ENCODE measurements at places on chromosomes 6 and 20. TPM values are rescaled to one million over a fixed set of nuclear protein-coding genes. Genes with fewer than 3 reads are reported as not detected.
A peak's percentile ranks its signal among the peaks of the same experiment; 100 is the strongest.

Gene TTK
- 3.3 TPM for total RNA-seq

Gene SEMG1
- total RNA-seq = not detected

Gene KIAA1755
- 1.1 TPM for total RNA-seq

GRCh38 chr6:48389146-48390043, 278.4 kb upstream of the PTCHD4 start:
- no peaks in the 10 kb centered on the region for H3K36me3 ChIP-seq
- no peaks in the 10 kb centered on the region for H3K4me1 ChIP-seq
- no peak for DNase-seq

GRCh38 chr20:50820515-50821256, 25.8 kb downstream of the BCAS4 start:
- H3K27me3 ChIP-seq = no peaks in the 10 kb centered on the region
- DNase-seq = no peak
- no peaks in the 10 kb centered on the region for H3K36me3 ChIP-seq
- H3K4me1 ChIP-seq = peaks cover 20% of the 10 kb centered on the region
- no peak overlapping the region for H3K27ac ChIP-seq
- no peak overlapping the region for H3K4me3 ChIP-seq

DNA sequence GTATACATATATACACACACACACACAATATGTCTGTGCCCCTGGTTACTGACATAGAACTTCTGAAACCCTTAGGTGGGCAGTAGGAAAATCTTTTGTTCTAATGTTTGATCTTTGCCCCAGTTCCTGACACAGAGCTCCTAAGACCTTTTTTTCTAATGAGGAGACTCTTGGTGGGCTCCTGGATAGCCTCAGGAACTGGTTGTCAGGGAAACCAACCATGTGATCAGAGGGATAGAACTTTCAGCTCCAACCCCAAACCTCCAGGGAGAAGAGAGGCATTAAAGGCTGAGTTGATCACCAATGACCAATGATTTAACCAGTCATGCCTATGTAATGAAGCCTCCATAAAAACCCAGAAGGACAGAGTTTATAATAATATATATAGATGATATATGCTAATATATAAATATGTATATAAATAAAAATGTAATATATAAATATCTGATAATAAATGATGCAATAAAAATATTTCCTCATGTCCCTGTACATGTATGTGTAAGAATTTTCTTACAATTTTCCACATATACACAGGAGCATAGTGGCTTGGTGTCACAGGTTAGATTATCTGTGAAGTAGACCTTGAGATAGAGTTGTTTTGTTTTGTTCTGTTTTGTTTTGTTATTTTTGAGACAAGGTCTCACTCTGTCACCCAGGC, 93.3 kb downstream of the GPX5 start:
- H3K4me1 ChIP-seq = no peaks in the 10 kb centered on the region
- no peak overlapping the region for H3K4me3 ChIP-seq
- H3K36me3 ChIP-seq = no peaks in the 10 kb centered on the region
- H3K27ac ChIP-seq = no peak overlapping the region
- DNase-seq = no peak

DNA sequence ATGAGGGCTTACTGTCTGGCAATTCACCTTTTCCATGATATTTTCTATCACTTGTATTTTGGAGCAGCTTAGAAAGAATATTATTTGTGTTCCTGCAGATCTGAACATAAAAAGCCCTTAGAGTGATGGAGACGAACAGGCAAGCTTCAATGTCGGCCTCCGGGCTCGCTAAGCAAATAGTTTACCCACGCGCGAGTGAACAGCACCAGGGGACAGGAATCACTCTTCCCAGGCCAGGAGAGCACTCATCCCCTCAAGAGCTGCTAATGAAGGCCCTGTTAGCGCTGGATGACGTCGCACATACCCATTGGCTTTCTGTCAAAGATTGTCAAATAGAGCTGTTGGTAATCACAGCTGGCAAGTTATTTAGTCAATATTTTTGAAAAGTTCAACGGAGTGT, 395.7 kb downstream of the ZFAND3 start:
- H3K27me3 ChIP-seq = no peaks in the 10 kb centered on the region
- H3K4me3 ChIP-seq = no peak overlapping the region
- no peaks in the 10 kb centered on the region for H3K4me1 ChIP-seq
- no peak overlapping the region for H3K27ac ChIP-seq
- H3K36me3 ChIP-seq = no peaks in the 10 kb centered on the region
- no peak for DNase-seq

DNA sequence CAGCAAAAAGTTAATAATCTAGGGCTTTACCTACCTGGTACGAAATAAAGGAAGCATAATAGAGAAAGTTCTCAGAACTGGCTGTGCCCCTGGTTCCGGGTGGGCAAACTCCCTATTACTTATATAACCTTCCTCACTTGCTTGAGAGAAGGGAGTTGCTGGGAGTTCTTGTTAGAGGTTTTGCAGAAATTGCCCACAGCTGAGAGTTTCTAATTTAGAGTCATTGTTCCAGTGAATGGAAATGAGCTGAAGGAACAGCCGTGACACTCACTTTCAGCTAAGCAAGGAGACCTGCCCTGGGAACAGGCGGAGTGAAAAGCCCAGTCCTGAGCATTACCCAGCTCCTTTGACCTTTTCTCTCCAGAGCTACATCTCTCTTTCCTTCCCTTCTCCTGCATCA, 594.6 kb upstream of the FLRT3 start:
- DNase-seq = no peak
- H3K36me3 ChIP-seq = no peaks in the 10 kb centered on the region
- no peak overlapping the region for H3K4me3 ChIP-seq
- H3K27ac ChIP-seq = no peak overlapping the region
- no peaks in the 10 kb centered on the region for H3K4me1 ChIP-seq

DNA sequence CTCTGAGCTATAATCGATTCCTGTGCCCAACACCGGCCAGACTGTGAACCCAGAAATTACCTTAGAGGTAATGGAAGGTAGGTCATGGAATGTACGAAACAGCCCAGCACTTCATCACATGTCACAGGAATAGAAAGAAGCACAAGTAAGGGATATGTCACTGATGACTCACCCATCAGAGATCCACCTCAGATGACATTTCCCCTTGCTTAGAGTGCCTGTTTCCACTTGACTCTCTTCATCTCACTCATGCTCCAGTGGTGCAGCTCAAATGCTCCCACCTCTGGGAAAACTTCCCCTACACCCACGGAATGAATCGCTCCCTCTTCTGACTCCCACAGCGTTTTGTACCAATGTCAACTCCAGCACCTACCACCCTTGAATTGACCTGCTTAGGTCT, 381.6 kb upstream of the CNR1 start:
- H3K4me1 ChIP-seq = no peaks in the 10 kb centered on the region
- H3K4me3 ChIP-seq = no peak overlapping the region
- no peaks in the 10 kb centered on the region for H3K27me3 ChIP-seq

DNA sequence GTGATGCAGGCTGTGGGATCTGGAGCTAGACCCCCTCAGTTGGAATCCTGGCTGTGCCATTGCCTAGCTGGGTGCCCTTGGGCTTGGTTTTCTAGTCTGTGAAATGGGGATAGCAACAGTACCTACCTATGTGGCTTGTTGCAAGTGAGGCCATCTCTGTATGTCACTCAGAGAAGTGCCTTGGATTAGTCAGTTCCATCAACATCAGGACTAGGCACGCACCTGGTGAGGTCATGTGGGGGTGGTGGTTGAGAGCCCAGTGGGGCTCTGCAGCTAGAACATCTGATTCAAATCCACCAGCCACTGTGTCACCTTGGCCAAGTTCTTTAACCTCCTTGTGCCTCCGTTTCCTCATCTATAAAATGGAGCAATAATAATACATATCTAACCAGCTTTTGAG, 12.5 kb downstream of the TCF15 start:
- H3K4me3 ChIP-seq = no peak overlapping the region
- H3K4me1 ChIP-seq = no peaks in the 10 kb centered on the region
- no peak overlapping the region for H3K27ac ChIP-seq
- H3K36me3 ChIP-seq = no peaks in the 10 kb centered on the region

DNA sequence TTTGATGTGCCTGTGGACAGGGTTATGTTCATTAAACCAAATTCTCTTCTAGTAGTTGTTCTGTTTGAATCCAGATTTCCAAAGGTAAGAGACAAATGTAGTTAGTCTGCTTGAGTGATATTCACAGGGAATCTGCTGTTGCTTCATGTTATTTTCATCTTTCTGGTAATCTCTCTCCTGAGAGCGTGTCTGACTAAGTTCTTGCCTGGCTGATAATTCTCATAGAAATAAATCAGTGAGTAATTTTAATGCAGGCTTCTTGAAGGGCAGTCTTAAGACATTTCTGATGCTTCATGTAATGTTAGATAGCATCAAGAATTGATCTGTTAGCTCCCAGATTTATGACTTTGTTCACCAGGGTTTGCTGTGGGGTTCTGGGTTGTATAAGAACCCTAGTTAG, 54.2 kb downstream of the CTNNBL1 start:
- no peak overlapping the region for H3K27ac ChIP-seq
- DNase-seq = no peak
- no peaks in the 10 kb centered on the region for H3K4me1 ChIP-seq
- H3K4me3 ChIP-seq = no peak overlapping the region
- H3K36me3 ChIP-seq = peaks cover 10% of the 10 kb centered on the region

- peaks cover 25% of the 10 kb centered on the region for H3K4me1 ChIP-seq
- H3K36me3 ChIP-seq = no peaks in the 10 kb centered on the region
- no peak overlapping the region for H3K4me3 ChIP-seq
- DNase-seq = no peak
Measured at GRCh38 chr20:50634191-50634590, 57.2 kb downstream of the RIPOR3 start.

- no peak overlapping the region for H3K4me3 ChIP-seq
- peak overlapping the region; percentile 26 for H3K27ac ChIP-seq
- H3K4me1 ChIP-seq = peaks cover 12% of the 10 kb centered on the region
- H3K27me3 ChIP-seq = peaks cover 3% of the 10 kb centered on the region
- peak; percentile 87 for DNase-seq
Measured at GRCh38 chr20:50415516-50416268, 94.5 kb upstream of the PTPN1 start.

- no peak overlapping the region for H3K27ac ChIP-seq
- no peaks in the 10 kb centered on the region for H3K36me3 ChIP-seq
- H3K4me1 ChIP-seq = no peaks in the 10 kb centered on the region
- no peak overlapping the region for H3K4me3 ChIP-seq
- no peak for DNase-seq
- H3K27me3 ChIP-seq = peaks cover 7% of the 10 kb centered on the region
Measured at GRCh38 chr20:57615445-57615811, 4.8 kb downstream of the ZBP1 start.

- H3K4me3 ChIP-seq = no peak overlapping the region
- no peak overlapping the region for H3K27ac ChIP-seq
- no peaks in the 10 kb centered on the region for H3K36me3 ChIP-seq
- no peak for DNase-seq
- H3K27me3 ChIP-seq = peaks cover 22% of the 10 kb centered on the region
Measured at GRCh38 chr20:32603046-32603726, 18.1 kb upstream of the NOL4L start.

DNA sequence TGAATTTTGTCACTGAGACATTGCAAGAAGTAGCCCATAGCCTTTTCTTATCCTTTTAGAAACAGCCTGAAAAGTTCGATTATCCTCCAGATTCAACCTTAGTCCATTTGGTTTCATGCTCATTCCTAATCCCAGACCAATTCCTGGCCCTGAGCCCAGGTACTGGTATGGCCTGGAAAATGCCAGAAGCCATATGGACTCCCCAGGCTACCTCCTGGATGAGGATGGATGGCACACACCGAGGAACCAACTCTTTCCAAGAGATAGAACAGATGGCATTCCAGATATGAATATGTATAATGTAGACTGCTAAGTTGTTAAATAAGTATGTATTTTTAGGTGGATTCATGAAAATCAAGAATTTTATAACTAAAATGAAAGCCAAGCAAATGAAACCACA, 51.6 kb upstream of the SNAP25 start:
- H3K27ac ChIP-seq = no peak overlapping the region
- H3K4me1 ChIP-seq = peaks cover 3% of the 10 kb centered on the region
- no peaks in the 10 kb centered on the region for H3K36me3 ChIP-seq
- H3K27me3 ChIP-seq = no peaks in the 10 kb centered on the region
- no peak overlapping the region for H3K4me3 ChIP-seq
- DNase-seq = no peak

DNA sequence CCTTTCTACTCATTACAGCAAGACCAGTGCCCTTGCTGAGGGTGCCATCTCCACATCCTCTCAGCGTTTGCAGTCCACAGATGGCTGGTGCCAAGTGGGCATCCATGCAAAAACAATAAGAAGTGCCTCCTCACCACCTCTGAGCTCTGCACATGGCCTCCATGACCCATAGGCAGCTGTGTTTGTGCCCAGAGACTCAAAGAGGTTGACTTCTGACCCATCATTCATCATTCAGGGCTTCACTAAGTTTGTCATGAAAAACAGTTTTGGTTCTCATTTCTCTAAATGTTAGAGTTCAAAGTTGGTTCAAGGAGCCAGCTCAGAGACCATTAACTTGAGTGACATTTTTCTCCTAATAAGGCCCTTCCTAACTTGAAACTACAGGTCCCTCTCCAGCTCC, 512.6 kb upstream of the MAP3K7 start:
- no peaks in the 10 kb centered on the region for H3K36me3 ChIP-seq
- H3K27me3 ChIP-seq = no peaks in the 10 kb centered on the region
- H3K27ac ChIP-seq = no peak overlapping the region
- no peaks in the 10 kb centered on the region for H3K4me1 ChIP-seq
- H3K4me3 ChIP-seq = no peak overlapping the region

GRCh38 chr20:33836277-33836676, 25.1 kb downstream of the CHMP4B start:
- peaks cover 11% of the 10 kb centered on the region for H3K4me1 ChIP-seq
- H3K36me3 ChIP-seq = no peaks in the 10 kb centered on the region
- no peak overlapping the region for H3K27ac ChIP-seq
- H3K4me3 ChIP-seq = no peak overlapping the region

DNA sequence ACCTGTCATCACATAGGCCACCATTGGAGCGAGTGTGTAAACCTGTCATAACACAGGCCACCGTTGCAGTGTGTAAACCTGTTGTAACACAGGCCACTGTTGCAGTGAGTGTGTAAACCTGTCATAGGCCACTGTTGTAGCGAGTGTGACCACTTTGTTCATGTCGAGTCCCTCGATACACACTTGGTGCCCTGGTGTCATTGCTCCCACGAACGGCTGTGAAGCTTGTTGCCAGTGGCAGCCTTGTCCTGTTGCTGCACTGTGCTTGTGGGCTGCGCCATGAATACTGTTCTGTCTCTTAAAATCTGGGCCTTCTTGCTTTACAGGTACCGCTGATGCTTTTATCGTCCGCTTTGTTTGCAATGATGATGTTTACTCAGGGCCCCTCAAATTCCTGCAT, 61.4 kb upstream of the SLC22A1 start:
- no peaks in the 10 kb centered on the region for H3K27me3 ChIP-seq
- no peak overlapping the region for H3K27ac ChIP-seq
- DNase-seq = no peak
- H3K4me1 ChIP-seq = no peaks in the 10 kb centered on the region
- peaks cover 63% of the 10 kb centered on the region for H3K36me3 ChIP-seq

- no peaks in the 10 kb centered on the region for H3K27me3 ChIP-seq
- no peak overlapping the region for H3K4me3 ChIP-seq
- DNase-seq = no peak
- no peaks in the 10 kb centered on the region for H3K36me3 ChIP-seq
Measured at GRCh38 chr20:62053465-62054196, 12.1 kb downstream of the TAF4 start.

Measured in astrocyte (in vitro differentiated cells and primary cell).